EH (cell line): ENCODE measurements at places on chromosomes 1 and 21.

DNA sequence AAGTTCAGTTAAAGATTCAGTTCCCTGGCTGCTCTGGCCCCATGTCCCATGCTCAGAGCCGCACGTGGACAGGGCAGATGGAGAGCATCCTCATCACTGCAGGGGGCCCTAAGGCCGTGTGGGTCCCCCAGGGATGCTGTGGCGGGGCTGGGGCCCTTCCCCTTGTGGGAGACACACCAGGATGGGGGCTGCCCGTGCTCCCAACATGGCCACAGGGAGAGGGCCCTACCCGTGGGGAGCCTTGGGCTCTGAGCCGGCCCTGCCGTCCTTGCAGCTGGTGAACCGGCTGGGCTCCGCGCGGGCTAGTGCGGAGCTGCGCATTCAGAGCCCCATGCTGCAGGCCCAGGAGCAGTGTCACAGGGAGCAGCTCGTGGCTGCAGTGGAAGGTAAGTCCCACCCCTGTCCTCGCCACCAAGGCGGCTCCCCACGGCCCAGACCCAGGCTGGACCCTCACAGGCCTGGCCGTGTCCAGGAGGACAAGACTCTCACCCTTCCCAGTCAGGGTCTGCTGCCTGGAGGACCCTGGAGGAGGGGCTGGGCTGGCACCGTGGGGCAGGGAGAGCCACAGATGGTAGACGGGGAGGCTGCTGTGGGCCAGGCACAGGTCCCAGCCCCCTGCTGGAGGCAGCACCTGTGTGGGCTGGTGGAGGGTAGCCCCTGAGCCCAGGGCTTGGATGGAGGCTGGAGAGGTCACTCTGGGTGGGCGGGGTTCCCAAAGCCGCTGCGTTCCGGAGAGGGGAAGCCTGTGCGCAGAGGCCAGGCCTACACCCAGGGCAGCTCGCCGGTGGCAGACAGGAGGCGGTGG lies 53.8 kb downstream of the TRIM11 start:
- DNase-seq: no peak

DNA sequence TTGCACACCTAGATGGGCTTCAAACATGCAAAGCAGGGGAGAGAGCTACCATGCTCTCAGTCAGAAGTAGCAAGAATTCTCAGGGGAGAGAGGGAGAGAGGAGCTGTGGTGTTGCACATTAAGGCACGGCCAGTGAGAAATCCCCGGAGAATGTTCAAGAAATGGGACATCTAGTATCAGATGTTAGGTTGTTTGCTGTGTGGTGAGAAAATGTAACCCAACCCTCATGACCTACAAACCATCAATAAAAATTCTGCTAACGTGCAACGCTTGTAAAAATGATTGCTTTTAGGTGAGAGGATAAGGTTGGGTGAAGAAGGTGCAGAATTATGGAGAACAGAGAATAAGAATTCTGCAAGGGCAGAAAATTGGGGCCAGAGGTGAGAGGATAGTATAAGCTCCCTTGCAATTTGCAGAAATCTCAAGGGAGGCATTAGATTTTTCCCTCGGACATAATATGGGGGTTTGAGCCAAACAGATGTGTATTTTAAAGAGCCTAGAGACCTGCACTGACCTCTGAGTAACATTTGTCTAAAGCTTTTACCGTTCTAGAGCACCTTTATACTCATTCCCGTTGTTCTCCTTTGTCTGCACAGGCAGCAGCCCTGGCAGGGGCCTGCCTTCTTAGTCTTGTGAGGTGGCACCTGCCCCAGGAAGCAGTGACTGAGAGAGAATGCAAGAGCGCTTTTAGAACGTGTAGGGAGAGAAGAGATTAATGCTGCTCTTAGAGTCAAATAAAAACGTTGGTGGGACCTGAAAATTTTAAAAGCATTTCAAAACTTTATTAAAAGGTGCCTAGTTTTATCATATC lies 25.4 kb upstream of the KIAA0040 start:
- no peak for DNase-seq

DNA sequence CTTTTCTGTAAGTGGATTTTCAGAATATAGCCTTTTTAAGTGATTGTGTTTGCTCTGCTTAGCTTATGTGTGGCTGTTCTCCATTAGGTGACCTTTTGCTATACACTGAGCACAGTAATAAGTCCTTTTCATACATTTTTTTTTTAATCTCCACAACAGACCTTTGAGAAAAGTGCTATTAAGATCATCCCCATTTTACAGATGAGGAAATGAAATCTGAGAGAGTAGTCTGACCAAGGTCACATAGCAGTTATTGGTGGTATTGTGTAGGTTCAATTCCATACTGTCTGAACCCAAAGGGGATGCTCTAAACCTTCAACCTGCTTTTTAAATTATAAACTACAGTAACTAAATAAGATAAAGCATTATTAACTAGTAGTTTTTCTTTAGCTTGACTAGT lies 1.7 kb downstream of the PRRC2C start:
- no peak for DNase-seq

- DNase-seq: no peak
Observed at GRCh38 chr21:42443876-42444744, 40.4 kb downstream of the UBASH3A start.

GRCh38 chr1:116491700-116492357 lies 79.0 kb downstream of the CD58 start:
- DNase-seq: no peak

DNA sequence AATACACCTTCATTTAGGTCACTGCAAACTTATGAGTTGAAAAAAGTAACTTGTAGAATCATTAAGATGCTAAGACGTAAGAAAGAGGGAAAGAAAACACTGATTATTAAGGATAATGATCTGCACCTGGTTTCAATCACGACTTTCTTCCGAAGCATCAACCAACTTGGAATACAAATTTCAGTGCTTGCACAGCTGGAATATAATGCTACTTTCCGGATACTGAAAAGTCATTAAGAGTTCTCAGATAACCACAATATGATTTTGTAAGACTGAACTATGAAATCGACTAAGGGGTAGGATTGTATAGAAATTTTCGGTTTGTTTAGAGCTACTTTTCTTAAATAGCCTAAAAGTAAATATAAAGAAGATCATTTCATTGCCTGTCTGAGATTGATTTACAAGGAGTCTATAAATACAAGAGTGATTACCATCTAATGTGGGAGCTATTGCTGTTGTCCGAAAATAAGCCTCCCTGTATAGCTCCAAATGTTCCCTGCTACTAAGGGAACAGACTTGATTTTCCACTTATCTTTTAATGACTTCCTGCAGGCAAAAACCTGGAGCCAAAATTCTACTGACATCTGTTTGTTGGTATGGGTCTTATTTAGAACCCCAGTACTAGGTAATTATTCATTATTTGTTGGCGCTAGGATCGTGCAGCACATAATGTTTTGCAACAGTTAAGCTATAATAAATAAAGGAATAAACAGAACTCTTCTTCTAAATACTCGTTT lies 673.3 kb downstream of the KCNT2 start:
- DNase-seq: peak; percentile 2

DNA sequence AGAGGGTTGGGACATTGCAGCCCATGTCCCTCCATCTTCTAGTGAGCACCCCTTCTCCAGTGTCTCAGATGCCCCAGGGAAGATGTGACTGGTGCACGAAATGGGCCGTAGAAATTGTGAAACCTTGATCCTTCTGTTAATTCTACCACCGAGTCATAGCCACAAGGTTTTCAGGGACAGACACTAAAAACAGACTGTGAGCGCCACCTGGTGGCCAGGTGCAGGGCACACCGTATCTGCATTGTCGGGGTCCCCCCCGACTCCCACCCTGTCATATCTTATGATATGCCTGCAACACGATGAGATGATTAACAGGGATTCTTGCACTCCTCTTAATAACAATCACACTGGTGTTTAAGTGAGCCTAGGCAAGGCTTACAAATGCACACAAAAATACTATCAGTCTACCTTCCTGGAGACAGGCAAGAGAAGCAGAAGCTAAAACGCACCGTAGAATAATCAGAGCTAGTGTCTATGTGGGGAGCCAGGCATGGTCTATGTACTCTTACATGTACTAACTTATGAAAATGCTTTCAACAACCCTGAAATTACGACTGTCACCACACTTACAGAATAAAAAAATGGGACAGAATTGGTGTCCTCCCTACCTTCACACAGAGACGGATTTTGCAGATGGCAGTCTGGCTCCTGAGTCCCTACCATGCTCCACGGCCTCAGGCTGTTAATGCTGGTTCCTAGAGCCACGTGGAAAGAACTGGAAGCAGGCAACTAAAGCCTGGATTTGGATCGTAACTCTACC lies 57.9 kb downstream of the FHAD1 start:
- peak; percentile 35 for DNase-seq

- peak; percentile 38 for DNase-seq
Observed at GRCh38 chr1:62438163-62438562, 1.3 kb downstream of the USP1 start.

DNA sequence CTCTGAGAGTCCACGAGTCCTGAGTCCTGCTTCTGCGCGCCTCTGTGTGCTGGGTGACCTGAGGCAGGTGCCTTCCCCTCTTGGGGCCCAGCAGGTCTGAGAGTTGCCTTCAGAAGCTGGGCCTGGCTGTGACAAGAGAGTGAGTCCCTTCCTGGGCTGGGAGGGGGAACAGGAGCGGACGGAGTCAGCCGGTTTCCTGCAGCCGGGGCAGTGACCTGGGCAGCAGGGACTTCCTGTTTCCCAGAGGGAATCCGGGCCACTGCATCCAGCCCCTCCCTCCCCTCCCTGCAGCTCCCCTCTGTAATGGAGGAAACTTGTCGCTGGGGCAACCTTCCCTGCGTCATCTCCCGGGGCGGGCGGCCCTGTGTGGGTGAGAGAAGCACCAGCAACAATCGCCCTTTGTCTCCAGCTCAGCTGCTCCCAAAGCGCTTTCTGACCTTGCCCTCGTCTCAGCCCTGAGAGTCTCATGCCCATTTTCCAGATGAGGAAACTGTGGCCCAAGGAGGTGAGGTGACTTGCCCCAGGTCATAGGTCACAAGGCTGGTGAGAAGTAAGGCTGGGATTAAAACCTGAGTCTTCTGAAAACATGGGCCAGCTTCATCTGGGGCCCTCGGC lies 61.1 kb downstream of the SDC3 start:
- DNase-seq: peak; percentile 54

GRCh38 chr1:115753361-115753760 lies 15.2 kb downstream of the CASQ2 start:
- DNase-seq: no peak

DNA sequence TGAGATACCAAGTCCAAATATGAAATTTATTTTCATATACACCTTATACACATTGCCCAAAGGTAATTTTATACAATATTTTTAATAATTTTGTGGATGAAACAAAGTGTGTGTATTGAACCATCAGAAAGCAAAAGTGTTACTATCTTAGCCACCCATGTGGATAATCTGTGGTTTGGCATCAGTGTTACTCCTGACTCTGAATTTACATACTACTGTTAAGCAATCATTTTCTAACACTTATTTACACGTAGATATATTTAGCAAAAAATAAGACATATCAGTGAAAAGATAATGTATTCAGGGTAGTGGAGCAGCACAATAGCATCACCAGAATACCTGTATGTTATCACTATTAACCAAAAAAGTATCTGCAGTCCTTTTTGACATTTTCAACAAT lies 23.8 kb downstream of the DENND2D start:
- no peak for DNase-seq

GRCh38 chr1:36223381-36223995 lies 755 bp upstream of the THRAP3 start:
- DNase-seq: peak; percentile 68

DNA sequence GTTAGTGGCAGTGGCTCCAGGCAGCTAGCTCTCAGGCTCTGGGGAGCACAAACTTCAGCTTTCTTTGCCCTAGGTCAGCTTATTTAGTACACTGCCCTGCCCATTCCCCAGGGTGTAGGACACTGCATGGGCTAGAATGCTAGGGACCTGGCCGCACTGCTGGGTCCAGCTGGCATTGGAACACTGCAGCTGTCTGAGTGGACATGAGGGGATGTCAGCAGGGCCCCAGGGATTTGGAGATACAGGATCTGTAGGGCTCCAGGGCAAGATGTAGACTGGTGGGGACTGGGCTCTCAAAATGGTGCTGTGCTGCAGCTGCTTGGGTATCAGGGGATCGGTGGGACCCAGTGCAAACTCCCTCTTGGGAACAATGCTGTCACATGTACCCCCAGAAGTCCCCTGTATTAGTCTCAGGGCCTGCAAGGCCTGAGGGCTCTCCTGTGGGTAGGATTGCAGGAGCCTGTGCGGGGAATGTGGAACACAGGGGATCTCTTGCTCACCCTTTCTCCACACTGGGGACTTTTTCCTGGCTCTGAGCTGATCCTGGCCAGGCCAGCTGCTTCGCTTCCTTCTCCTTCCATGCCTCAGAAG lies 25.2 kb upstream of the TTC22 start:
- DNase-seq: no peak

DNA sequence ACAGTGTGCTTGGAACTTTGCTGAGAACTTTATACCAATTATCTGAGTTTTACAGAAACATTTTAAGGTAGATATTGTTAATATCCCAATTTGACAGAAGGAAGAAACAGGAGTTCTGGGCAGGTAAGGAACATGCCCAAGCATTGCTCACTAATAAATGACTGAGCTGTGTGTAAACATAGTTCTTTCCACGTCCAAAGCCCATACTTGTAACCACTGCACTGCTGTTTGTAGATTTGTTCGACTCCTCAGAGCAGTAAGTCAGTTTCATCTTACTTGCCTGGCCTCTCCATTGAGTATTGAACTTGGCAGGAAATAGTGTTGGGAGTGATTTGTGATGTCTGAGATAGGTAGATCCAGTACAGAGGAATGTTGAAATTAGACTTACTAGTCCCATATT lies 335.1 kb downstream of the KIF26B start:
- no peak for DNase-seq

DNA sequence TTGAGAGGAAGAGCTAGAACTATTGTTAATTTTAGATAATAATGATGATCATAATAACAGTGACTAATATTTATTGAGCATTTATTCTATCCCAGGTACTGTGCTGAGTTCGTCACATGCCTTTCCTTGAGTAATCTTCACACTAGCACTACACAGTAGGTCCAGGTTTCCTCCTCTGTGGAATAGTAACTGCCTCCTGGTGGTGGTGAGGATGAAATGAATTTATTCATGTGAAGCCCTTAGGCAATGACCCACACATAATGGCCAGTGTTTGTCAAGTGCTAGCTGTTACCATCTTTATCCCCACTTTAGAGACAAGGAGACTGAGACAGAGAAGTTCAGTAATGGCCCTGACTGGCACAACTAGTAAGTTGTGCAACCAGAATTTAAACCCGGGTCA lies 5.9 kb downstream of the NIPAL3 start:
- DNase-seq: no peak

DNA sequence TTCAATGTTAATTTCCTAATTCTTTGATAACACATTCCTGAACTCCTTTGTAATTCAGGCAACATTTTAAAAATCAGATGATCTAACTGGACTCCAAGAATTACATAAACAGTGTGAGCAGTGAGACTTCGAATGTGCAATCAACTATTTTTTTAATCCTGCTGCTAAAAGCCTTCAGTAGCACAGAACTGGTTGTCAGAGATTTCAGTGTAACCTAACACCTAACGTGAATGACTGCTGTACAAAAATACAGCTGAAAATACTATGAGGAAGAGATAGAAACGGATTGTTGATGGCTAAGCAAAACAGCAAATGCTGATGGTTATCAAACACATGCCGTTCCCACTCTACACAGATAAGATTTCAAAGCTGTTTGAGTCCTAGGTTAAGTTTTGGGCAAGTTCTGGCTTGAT lies 46.1 kb downstream of the APP start:
- peak; percentile 57 for DNase-seq
